ENCODE measurements at places on chromosomes 6 and 20. TPM values are rescaled to one million over a fixed set of nuclear protein-coding genes. Genes with fewer than 3 reads are reported as not detected.

The SH3BGRL2 gene
- total RNA-seq: 0.35 TPM

The FILIP1 gene
- 0.54 TPM for total RNA-seq

The DLL1 gene
- 0.88 TPM for total RNA-seq

The CST7 gene
- not detected for total RNA-seq

The EDN3 gene
- total RNA-seq: not detected

DNA sequence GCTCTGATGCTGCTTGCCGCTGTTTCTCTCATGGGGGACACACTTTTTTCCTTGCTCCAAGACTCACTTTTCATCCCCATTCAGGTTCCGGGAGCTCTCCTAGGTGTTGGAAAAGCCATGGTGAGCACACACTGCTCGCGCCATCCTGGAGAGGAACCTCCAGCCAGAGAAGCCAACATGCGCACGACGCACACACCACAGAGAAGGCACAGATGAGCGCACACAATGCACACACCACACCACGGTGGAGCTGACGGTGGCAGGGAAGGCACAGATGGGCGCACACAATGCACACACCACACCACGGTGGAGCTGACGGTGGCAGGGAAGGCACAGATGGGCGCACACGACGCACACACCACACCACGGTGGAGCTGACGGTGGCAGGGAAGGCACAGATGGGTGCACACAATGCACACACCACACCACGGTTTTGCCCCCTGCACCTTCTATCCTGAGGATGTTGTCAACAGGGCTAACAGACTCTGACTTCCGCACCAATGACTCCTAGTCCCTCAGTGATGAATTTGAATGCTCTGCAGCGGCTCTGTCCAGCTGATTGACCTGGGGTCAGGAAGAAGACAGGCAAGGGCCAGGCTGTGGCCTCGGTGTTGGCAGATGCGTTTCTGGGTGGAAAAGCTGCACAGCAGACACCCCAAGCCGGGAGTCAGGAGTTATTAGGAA lies 154.7 kb downstream of the ERMARD start:
- DNase-seq: no peak

DNA sequence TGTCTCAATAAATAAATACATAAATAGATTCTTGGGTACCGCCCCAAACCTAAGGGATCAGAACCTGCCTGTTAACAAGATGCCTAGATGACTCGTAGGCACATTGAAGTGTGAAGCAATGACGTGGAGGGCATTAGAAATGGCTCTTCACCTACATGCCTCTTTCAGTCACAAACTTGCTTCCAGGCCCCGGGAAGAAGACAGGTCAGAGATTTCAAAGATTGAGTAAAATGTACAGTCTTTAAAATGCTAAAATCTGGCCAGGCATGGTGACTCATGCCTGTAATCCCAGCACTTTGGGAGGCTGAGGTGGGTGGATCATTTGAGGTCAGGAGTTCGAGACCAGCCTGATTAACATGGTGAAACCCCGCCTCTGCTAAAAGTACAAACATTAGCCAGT lies 480.8 kb upstream of the JARID2 start:
- DNase-seq: no peak

GRCh38 chr20:60116128-60116909 lies 158.1 kb downstream of the CDH26 start:
- DNase-seq: no peak

DNA sequence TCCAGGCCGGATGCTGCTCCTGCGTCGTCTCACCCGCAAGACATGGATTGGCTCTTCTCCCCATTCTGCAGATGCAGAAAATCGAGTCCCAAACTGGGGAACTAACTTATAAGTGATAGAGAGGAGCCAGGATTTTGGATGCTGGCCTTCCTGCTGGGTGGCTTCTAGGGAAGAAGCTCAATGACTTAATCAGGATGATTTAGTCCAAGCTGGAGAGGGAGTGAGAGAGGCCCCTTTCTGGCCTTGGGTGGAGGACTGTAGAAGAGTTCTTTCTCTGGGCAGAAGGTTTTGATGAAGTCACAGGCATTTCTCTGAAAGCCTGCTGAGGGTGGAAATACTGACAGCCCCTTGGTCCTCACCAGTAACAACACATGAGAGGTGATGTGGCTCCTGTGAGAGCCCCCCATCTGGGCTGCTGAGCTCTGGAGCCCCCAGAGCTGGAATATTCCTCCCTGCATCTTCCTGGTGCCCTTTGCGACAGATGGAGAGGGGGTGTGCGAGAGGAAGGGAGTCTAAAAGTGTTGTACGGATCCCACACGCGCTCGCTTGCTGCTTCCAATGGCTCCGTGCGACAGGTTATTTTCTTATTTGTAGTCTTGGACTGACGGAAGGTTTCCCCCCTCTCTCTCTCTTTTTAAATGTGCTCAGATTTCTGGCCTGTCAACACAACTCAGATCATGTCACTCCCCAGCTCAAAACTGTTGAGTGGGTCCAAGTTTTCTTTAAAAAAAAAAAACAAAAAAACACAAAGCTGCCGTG lies 3.5 kb downstream of the SIRPA start:
- DNase-seq: no peak

DNA sequence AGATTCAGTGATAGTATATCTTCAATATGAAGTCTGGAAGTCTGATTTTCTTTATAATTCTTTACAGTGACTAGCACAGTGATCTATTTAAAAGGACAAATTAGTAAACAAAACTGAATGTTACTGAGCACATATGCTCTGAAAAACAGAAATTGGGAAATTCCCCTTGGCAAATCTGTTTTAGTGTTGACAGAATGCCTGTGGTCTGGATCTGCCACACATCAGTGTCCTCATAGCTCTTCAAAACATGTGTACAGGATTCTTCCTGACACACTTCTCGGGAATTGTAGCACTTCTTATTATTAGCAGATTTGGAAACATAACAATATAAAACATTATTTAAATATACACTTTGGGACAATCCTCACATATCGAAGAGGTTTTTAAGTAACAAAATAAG lies 354.3 kb downstream of the COL12A1 start:
- no peak for DNase-seq

GRCh38 chr6:23413327-23414050 lies 712.5 kb upstream of the NRSN1 start:
- DNase-seq: no peak

DNA sequence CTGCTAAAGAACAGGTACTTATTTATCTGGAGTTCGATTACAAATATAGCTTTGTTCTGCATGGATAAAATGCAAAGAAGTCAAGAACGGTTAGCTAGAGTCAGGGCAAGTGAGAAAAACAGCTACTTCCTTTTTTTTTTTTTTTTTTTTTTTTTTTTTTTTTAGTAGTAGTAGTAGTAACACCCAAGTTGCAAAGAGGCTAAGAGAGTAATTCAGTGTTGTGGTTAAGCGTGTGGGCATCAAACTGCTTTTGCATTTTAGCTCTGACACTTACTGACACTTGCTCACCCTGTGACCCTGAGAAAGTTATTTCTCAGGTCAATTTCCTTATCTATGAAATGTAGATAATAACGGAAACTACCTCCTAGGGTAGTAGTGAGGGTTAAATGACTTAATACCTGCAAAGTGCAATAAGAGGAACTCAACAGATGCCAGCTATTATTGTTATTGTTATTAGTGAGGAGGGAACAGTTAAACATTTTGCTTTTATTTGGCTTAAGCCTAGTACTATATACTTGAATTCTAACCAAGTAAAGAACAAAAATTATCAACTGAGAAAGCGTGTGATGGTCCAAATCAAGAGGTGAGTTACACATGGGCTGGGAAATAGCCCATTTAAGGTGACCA lies 86.7 kb upstream of the BACH2 start:
- DNase-seq: no peak

GRCh38 chr6:11424395-11425034 lies 113.0 kb upstream of the TMEM170B start:
- no peak for DNase-seq

GRCh38 chr6:142153196-142153595 lies 6.1 kb downstream of the VTA1 start:
- DNase-seq: no peak

GRCh38 chr6:25547797-25548196 lies 104.2 kb upstream of the SCGN start:
- DNase-seq: no peak

GRCh38 chr6:113437566-113437965 lies 419.6 kb upstream of the MARCKS start:
- no peak for DNase-seq
